Activated CD8-positive, alpha-beta memory T cell treated with anti-CD3 and anti-CD28 coated beads for 4 hours (primary cell): ENCODE measurements at places on chromosomes 5 and 9.

DNA sequence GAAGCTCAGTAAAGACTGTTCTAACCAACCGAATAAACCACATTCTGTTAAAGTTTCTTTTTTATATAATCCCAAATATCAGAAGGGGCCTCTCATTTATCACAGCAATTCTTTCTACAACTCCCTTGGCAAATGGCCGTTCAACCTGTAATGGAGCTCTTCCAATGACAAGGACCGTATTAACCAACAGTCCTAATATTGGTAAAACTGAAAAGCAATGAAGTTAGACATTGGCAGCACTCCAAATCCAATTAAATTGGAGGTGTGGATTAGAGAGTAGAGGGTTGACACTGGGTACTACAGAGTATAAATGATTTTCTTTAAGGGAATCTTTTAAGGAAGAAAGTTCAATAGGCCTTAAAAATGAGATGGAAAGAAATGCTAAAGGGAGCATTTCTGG is 842 bp downstream of the TMED7 start:
- no peak for DNase-seq

DNA sequence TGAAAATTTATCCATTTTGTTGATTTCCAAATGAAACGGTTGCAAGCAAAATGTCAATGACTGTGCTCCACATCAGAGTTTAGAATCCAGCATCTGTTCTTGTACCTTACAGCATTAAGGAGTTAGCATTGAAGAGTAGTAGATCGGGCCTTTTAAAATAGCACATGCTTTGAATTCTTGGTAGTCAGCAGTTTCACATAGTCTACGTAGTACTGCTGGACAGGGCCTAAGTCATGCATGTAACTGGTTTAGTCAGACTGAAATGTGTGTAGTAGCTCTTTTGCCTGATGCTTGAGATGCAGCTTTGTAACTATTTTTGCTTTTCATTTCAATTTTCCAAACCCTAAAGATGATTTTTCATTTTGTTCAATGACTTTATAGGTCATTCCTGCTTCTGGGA is 19.8 kb downstream of the LECT2 start:
- no peak for DNase-seq

DNA sequence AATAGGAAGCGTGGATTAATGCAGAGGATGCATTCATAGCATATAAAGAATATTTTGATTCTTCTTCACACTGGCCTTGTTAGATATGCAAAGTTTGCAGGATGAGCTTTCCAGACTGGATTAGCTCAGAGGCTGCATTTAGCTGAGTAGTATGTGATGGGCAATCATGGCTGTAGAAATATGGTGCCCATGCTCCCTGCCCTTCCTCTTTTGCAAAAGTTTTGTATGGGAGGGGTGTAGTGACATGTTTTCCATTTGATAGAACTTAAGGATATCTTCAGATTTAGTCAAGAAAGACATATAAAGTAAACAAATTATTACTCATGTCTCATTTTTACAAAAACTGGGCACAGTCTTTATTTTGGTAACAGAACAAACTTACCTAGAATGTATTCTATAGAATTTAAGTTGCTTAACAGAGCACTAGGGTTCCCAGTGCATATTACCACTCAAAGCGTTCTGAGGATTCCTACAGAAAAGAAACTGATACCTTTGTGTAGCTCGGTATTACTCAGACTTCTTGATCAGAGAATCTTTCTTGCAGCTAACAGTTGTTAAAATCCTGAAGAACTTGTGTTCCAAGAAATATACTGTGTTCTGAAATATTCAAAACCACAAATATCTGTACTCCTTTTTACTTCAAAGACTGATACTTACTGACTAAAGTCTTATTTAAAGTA is 9.8 kb downstream of the GTF3C4 start:
- no peak for DNase-seq

DNA sequence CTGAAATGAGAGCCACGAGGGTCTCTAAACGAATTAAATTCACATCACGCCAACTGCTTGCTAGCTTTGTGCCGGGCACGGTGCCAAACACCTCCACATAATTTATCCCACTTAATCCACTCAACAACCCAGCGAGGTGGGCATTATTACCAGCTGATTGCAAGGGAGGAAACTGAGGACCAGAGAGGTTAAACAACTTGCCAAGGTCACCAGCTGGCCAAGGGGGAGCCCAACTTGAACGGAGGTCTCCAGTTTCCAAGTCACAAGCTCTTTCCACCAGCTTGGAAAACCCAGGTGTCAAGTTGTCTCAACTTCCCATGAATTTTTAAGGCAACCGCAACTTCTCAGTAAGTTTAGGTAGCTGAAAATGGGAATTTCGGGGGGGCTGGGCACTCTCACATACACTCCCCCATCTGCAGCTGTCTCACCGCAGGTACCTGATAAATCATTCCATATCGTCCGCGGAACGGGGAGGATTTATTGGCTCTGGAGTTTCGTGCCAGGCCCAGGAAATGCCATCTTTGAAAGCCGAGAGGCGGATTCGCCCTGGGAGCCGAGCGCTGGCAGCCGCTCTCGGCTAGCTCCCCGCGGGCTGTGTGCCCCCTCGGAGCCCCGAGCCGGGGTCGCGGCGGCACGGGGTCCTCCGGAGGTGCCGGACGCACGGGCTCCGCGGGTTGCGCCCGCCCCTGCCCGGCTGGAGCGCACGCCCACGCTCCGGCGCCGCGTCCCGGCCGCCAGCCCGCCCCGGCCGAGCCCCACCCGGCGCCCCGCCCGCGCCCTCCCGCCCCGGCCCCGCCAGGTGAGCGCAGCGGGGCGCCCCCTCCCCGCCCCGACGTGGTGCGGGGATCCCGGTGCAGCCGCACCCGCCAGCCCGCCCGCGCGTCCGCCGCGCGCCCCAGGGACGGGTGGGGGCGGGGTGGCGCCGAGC is 617 bp downstream of the PTPN3 start:
- DNase-seq, result no peak

DNA sequence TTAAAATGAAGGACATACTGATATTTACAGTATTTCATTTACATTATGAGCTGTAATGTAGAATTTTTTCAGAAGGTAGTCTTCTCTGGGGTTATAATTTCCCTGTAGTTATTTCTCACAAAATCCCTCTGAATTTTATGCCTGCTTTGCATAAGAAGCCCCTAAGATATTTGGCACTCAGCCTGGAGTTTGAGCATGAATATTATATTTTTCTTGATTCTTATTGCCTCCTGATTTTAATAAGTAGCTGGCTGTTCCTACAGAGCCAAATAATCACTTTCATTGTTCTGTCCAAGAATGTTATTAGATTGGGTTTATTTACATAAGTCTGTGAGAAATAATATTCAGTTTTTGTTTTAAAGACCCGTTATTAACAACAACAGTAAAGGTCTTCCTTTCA is 195.0 kb downstream of the FER start:
- no peak for DNase-seq

DNA sequence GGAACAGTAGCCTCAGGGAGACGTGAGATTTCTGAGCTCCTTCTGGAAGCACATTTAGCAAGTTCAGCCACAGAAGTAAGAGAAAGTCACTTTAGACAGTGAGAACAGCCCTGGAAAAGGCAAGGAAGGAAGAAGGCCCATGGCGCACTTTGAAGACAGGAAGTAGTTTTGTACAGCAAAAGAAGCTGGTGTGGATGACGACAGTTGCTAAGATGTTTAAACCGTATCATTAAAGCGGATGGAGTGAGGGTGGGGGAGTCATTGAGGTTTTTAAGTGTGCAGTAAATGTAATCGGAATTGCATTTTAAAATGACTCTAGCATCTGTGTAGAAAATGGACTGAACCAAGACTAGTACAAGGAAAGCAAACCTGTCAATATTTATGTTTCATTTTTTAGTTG is 15.3 kb upstream of the TRPM3 start:
- no peak for DNase-seq

DNA sequence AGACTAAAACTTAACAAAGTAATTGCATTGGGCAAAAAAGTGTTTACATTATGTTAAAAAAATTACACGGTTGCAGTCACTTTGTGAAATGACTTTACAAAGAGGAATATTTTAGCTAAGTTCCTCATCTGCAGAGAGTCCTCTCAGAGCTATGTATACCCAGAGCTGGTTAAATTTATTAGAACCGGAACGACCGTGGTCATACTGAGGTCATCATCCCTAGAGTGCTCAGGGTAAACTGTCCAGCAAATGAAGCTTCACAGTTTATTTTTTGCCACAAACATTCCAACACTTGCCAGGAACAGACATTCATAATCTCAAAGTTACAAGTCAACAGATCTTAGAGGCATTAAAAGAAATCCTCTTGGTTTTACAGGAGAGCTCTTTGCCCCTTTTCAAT is 897 bp downstream of the ROPN1L start:
- DNase-seq, result no peak

DNA sequence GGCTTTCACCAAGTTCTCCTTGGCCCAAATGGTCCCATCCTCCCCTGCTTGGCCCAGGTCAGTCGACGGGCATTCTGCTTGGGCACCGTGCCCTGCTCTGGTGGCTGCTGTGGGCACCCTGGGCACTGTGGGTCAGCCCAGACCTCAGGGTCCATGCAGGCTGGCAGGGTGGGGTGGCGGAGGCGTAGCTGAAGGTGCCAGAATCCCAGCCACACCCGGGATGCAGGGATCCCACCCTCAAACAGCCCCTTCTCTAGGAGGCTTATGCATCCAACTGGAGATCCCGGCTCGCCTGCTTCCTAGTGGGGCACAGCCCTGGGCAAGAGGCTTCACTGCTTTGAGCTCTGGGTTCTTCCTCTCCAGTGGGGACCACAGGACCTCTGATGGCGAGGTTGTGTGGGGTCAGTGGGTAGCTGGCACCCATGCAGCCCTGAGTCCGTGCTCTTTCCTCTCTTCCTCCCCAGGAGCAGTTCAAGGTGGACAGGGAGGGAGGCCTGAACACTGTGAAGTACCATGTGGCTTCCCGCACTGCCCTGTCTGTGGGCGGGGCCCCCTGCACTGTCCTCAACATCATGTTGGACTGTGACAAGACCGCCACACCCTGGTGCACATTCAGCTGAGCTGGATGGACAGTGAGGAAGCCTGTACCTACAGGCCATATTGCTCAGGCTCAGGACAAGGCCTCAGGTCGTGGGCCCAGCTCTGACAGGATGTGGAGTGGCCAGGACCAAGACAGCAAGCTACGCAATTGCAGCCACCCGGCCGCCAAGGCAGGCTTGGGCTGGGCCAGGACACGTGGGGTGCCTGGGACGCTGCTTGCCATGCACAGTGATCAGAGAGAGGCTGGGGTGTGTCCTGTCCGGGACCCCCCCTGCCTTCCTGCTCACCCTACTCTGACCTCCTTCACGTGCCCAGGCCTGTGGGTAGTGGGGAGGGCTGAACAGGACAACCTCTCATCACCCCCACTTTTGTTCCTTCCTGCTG is 9.4 kb downstream of the B4GALT7 start:
- no peak for DNase-seq
